Stimulated activated CD4-positive, alpha-beta T cell treated with anti-CD3 and anti-CD28 coated beads, Interleukin-1b, Interleukin-23, amount 100 ng/mL, for 4 hours (primary cell): ENCODE measurements at places on chromosomes 7 and 10.

DNA sequence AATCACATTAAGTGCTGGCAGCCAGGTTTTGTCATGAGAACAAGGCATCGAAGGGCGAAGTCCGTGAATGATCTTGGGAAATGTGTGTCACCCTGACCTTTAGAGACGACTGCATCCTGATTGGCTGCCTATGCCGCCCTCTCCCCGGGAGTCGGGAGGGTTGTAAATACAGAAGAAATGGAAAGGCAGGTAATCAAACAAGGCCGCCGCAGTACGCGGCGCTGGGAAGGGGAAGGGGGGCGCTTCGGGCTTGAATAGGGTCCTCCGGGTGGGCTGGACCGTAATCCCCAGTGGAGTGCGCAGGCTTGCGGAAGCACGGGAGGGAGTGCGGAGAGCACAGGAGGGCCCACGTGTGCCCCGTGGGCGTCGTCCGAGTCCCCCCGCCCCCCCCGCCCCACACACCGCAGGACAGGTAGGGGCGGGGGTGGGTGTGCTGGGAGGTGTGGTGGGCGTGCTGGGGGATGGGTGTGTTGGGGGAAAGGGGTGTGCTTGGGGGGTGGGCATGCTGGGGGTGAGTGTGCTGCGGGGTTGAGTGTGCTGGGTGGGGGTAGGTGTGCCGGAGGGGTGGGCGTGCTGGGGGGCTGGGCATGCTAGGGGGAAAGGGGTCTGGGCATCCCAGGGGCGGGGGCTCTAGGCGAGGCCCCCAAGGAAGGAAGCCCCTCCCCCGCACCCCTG is 169.4 kb downstream of the ARHGAP12 start:
- DNase-seq, result peak; percentile 67

DNA sequence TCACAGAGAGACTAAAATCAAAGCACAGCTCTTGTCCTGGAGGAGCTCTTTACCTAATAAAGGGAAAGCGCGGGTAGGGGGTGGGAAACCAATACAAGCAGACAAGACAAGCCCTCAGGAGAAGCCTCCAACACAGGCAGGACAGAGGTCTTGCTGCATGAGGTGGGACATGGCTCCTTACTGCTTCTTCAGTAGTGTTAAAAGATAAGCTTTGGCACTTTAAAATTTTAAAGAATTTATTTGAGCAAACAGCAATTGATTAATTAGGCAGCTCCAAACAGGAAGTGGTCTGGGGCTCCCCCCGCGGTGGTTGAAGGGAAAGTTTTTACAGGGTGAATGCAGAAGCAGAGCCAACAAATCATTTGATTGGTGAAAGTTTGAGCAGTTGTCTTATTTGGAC is 50.3 kb upstream of the MACC1 start:
- no peak for DNase-seq

- DNase-seq, result no peak
Measured at GRCh38 chr10:58431903-58432302, 46.7 kb downstream of the TFAM start.

- no peak for DNase-seq
Measured at GRCh38 chr7:7918736-7919448, 49.7 kb upstream of the GLCCI1 start.

- no peak for DNase-seq
Measured at GRCh38 chr7:105268511-105269392, 120.0 kb downstream of the SRPK2 start.

- DNase-seq, result no peak
Measured at GRCh38 chr7:129078455-129078854, 23.5 kb upstream of the TNPO3 start.

- DNase-seq, result no peak
Measured at GRCh38 chr7:137476937-137477336, 133.4 kb upstream of the PTN start.

GRCh38 chr7:139937715-139938114 is 108.7 kb downstream of the TBXAS1 start:
- no peak for DNase-seq

- no peak for DNase-seq
Measured at GRCh38 chr10:22444219-22444788, 99.0 kb downstream of the SPAG6 start.
